ENCODE measurements at places on chromosomes 3 and 15.

- no peak for DNase-seq
Measured at GRCh38 chr3:157323360-157323759, 113.3 kb upstream of the PTX3 start.

- no peak for DNase-seq
Measured at GRCh38 chr15:23415321-23415865, 31.6 kb downstream of the GOLGA6L2 start.

DNA sequence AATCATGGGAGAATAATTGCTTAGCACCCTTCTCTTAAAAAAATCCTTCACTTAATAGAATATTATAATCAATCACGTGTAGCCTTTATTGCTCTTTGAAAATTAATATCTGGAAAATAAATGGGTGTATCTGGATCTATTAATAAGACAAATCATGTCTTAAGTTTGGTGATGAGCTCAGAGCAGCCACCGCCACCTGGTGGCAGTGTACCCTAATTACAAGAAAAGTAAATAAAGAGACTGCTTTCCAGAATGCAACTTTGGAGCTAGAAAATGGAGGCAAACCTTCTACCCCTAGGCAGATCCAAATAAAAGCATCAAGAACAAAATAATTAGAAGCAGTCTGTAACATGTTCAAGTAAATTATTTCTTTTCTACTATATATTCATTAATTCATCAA lies 43.5 kb downstream of the EPHB1 start:
- no peak for DNase-seq

GRCh38 chr15:78249131-78249530 lies 14.8 kb upstream of the ACSBG1 start:
- DNase-seq = no peak

DNA sequence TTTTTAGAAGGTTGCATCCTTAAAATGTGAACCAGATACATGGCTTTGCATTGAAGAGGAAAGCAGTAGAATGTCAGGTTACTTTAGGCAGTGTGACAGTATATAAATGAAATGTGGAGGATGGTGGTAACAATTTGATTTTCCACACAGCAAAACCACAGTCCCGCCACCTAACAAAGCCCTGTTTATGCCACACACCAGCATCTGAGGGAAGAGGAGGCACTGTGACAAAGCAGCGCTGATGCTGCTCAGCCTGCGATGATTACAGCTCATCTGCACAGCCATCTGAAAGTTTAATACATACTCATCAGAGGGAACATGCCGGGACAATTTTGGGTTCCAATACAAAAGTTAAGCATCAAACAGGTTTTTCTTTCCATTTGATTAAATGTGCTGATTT lies 8.9 kb downstream of the RNF7 start:
- DNase-seq = no peak

- DNase-seq = no peak
Measured at GRCh38 chr15:100448481-100448880, 80.3 kb downstream of the CERS3 start.

DNA sequence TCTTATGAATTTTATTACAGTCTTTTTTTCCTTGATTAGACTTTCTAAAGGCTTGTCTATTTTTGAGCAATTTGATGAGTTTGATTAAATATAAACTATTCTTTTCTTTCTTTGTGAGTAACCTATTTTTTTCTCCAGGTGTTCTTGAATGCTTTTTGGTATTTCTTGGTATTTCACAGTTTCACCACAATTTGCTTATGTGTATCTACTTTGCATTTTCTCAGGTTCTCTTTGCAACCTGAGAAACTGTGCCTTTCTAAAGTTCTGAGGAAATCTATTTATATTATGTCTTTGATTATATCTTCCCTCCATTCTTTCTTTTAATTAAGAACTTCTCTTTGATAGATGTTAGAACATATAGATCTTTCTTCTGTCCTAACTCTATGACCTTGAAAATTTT lies 117.1 kb upstream of the MLF1 start:
- DNase-seq = no peak

DNA sequence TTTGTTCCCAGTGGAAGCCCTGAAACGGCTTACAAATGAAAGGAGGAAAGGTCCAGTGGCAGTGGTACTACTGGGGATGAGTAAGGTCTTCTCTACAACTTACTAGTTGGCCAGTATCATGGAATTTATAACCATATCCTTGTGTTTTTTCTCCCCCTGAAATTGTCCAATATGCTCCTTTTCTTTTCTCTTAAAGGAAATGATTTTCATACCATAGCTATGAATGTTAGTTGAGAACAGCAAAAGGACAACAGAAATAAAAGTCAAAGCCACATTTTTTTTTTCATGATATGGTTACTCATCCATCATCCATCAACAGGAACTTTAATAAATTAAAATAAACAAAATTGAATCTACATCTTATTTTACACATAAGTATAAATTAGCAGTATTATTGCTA lies 450.4 kb downstream of the MFSD1 start:
- peak; percentile 87 for DNase-seq

All from iris pigment epithelial cell (primary cell).